Skin of body (tissue), 3 donors: ENCODE measurements at places on chromosomes 2 and 18. TPM values are rescaled to one million over a fixed set of nuclear protein-coding genes. Genes with fewer than 3 reads are reported as not detected.

Gene MXD1
- total RNA-seq = 29.5 TPM

Gene CAVIN2
- 23.0 TPM for total RNA-seq

Gene ACAA2
- total RNA-seq = 57.2 TPM

GRCh38 chr18:47120428-47120827, 29.9 kb downstream of the HDHD2 start:
- DNase-seq = no peak

GRCh38 chr2:71950256-71951082, 197.2 kb downstream of the CYP26B1 start:
- DNase-seq = no peak

GRCh38 chr18:48958951-48959350, 8.2 kb upstream of the SMAD7 start:
- no peak for DNase-seq

DNA sequence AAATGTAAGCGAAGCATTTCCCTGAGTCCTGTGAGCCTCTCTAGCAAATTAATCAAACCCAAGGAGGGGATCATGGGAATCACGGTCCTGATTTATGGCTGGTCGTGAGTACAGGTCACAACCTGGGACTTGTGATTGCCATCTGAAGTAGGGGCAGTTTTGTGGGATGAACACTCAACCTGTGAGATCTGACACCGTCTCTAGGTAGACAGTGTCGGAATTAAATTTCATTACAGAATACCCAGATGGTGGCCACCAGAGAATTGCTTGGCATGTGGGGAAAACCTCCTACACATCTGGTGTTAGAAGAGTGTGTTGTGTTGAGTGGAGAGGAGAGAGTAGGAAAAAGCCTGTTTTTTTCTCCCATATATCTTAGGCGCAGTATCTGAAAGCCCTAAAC, 12.5 kb downstream of the CAPN14 start:
- DNase-seq = no peak
